Mesothelial cell of epicardium (in vitro differentiated cells): ENCODE measurements at places on chromosomes 3 and 15. TPM values are rescaled to one million over a fixed set of nuclear protein-coding genes. Genes with fewer than 3 reads are reported as not detected.

The CPNE9 gene
- total RNA-seq: 0.42 TPM in 1 of 3 replicates, not detected in the others

GRCh38 chr3:97938444-97938843 is 33.8 kb downstream of the RIOX2 start:
- no peak for DNase-seq

GRCh38 chr3:22685597-22685996 is 517.5 kb upstream of the UBE2E2 start:
- no peak for DNase-seq

- DNase-seq: no peak
These were observed 116.7 kb upstream of the ETV5 start for GRCh38 chr3:186225603-186226002.

- no peak for DNase-seq
These were observed 29.7 kb downstream of the ARNT2 start for GRCh38 chr15:80433836-80434235.

- DNase-seq: no peak
These were observed 13.5 kb upstream of the CERS3 start for GRCh38 chr15:100542290-100542689.

The CHD2 gene
- 178 to 183 TPM (median 180 TPM) in 3 replicates for total RNA-seq

The CPA3 gene
- 0.13 TPM in 1 of 3 replicates, not detected in the others for total RNA-seq

GRCh38 chr15:93454788-93455187 is 365.8 kb upstream of the RGMA start:
- DNase-seq: no peak

The KY gene
- not detected in 3 replicates for total RNA-seq

- DNase-seq: no peak
These were observed 259.3 kb downstream of the MAGI1 start for GRCh38 chr3:65779390-65779789.

- no peak for DNase-seq
These were observed 129.1 kb upstream of the UMPS start for GRCh38 chr3:124601190-124601589.

GRCh38 chr3:177681852-177682251 is 484.6 kb upstream of the TBL1XR1 start:
- DNase-seq: no peak

DNA sequence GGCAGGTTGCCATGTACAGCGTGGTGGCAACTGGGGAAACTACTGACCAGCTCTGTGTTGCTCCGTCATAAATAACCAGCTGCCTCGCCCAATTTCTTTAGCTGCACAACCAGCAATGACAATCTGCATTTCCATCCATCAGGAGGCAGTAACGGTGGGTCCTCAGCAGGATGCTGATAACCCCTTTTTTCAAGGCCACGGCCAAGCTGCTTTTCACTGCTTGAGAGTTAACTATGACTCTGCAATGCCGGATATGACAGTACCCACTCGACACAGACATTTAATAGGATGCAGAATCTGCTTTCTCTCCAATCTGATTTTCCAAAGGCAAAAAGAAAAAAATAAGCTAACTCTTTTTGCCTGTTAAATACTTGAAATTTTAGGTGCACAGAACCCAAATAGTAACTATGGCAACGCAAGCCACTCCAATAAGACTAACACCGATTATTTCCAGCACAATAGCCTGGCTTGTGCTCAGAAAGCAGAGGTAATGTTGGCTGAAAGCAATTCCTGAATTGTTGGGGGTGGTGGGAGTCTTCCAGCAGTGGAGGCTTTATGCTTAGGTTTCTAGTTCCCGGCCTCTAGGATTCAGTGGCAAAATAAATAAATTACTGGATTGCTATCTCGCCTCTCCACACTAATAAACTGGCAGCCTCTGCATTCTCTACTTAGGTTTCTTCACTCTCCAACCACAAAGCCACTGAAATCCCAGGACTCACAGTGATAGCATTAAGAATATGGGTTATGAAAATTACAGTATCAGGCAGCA is 31.2 kb upstream of the SRGAP3 start:
- DNase-seq: no peak

DNA sequence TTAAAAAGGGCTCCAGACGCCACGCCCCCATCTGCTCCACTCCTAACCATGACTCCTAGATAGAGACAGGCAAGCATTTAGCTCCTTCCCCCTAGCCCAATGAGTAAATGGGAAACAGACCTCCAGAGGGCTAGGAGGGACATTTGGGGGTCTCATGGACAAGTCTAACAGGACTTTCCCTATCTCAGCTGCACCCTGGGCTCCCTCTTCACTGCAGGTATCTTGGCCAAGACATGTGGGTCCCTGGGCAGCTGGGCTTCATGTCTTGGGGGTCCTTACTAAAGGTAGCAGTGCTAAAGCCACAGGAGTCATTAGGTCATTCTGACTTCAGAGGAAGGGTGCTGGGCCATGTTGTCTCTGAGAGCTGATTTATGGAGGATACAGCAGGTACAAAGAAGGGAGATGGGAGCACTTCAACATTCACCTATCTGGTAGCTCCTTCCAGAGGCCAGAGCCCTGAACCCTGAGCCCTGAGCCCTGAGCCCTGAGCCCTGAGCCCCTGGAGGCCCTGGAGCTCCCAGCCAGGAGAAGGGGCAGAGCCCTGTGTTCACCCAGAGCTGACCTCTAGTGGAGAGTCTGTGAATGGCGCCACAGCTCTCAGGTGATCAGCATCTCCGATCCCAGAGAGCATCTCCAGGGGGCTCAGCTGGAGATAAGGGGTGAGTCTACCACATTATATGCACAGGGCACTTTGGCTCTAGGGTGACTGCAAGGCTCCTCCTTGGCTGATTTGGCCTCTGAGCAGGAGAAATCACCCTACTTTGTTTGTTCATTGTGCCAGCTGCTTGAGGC is 40.1 kb upstream of the EPHB1 start:
- DNase-seq: no peak
